ENCODE measurements at places on chromosomes 11 and 22.

DNA sequence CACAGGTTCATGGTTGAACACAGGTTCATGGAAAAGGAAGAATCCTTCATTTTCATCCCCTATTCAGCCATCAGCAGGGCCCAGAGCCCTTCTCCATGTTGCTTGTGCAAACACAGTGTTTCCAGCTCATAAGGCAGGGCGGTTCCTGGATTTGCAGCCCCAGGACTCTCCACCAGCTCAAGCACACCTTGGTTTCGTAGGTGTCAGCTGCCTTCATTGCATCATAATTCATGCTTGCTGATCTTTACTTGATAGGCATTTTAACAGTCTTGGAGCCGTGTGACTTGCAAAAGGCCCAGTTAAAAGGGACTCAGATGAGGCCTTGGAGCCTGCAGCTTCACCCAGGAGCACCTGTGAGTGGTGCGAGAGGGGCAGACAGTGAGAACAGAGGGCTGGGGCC, 318.1 kb upstream of the B3GAT1 start:
- DNase-seq: no peak

DNA sequence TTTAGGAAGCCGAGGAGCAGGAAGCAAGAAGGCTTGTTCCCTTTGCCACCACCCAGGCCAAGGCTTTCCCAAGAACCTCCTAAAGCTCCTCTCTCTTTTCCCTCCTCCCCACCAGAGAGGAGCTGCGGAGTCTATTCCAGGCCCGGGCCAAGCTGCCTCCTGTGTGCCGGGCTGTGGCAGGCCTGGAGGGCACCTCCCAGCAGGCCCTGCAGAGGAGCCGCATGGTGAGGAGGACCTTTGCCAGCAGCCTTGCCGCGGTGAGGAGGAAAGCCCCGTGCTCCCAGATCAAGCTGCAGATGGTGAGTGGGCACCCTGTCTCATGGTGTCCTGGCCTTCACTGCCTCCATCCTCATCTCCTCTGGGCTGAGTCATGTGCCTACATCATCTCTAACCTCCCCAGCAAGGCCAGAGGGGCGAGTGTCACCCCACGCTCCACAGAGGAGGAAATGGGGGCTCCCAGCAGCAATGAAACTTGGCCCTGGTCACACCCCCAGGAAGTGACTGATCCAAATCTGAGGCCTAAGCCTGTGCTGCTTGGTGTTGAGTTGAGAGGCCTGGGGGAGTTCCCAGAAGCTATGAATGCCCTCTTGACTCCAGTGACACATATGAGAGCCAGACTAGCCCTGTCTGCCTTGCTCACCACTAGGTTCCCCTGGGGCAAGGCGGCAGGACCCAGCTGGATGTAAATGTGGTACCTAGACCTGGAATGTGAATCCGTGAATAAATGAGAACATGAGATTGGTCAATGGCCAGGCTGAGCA, 104.2 kb downstream of the MYO18B start:
- DNase-seq: no peak

DNA sequence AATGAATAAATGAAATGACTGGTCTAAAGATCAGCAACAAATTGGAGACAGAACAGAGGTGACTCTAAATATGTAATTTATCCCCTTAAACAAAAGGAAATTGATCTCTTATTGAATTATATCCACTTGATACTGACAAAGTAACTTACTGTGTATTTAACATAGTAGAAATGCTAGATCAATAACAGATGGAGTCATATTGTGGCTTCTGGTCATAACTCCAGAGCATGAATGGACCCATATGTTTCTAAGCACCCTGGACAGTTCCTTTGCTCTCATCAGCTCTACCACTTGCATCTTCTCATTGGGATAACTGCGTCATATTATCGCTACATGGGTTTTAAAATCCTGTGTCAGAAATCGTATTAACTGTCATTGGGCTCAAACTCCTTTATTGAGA, 222.3 kb downstream of the ETS1 start:
- DNase-seq: no peak

GRCh38 chr11:74992852-74993251, 4.1 kb downstream of the NEU3 start:
- no peak for DNase-seq

GRCh38 chr22:44049486-44050231, 25.6 kb downstream of the PARVB start:
- no peak for DNase-seq

GRCh38 chr22:39241794-39242594, 2.8 kb downstream of the PDGFB start:
- DNase-seq: no peak

DNA sequence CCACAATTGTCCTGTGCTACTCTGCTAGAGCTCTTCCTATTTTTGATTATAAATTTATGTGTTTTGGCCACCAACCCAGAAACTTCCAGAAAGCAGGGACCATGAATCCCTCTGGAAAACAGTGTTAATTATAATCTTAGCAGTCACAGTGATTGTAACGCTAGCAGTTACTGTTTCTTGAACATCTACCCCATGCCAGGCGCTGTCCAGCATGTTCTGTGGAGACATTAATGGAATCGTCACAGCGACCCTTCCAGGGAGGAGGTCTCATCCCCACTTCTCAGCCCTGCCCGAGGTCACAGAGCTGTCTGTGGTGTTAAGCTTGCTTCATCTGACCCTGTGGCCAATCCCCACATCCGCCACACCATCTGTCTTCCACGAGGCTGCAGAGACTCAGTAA, 13.9 kb upstream of the PNPLA5 start:
- DNase-seq: no peak

- no peak for DNase-seq
These were observed 32.3 kb upstream of the OR56A1 start for GRCh38 chr11:6062691-6063358.

GRCh38 chr11:116602637-116602942, 170.2 kb downstream of the BUD13 start:
- DNase-seq: no peak

DNA sequence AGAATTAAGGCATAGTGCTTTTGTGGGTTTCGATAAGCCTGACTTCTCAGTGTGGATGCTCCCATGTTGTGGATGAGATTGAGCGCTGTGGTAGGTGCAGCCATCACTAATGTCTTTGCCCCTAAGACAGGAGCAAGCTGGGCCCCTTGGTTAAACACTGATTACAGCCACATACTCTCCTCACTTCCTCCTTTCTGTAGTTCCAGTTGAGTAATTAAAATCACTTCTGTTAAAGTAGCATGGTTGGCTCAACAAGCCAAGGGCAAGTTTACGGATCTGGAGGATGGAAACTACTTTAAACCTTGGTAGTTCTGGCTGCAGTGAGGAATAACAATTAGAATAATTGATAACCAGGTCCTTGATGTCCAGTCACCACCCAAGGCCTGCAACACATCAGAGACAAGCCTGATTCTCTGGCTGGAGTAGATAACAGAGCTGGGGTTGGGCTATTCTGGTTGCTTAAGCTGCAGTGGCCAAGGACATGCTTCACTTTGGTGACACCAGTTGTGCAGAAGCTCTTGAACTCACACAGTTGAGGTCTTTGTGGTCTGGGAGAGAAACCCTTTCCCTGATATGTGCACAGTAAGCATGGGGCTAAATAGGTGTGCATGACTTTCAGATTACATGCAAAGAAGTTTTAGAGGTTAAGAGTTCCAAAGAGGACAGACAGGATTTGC, 81.3 kb downstream of the KIRREL3 start:
- no peak for DNase-seq

GRCh38 chr11:112999520-112999919, 38.3 kb downstream of the NCAM1 start:
- DNase-seq: no peak

GRCh38 chr11:110098645-110099044, 5.5 kb downstream of the ZC3H12C start:
- no peak for DNase-seq

DNA sequence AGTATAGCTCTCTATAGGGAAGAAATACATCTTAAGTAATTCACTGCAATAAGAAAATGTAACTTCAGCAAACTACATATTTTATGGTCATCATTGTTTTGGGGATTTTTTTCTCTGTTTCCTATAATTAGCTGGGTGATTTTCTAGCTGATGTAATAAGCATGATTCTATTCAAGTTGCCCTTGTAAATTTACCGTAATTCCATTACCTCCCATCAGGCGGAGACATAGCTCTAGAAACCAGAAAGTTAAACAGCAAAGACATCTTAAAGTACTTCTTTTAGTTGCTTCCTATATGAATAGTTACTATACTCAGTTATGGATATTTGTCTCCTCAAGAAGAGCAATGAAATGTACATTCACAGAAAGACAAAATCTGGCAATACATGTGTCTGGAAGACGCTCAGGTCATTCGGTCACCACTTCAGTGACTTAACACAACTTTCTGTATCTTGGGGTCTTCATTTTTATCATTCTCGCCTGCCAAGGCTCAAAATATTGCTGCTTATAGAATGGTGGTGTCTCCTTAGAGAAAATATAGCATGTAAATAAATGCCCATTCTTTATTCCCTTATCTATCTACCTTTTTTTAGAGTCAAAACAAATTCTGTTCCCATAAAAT, 239.9 kb upstream of the ZC3H12C start:
- DNase-seq: no peak

- DNase-seq: no peak
These were observed 4.5 kb downstream of the ANO5 start for GRCh38 chr11:22197139-22198005.

- DNase-seq: no peak
These were observed 4.5 kb upstream of the CCDC81 start for GRCh38 chr11:86370171-86370570.

DNA sequence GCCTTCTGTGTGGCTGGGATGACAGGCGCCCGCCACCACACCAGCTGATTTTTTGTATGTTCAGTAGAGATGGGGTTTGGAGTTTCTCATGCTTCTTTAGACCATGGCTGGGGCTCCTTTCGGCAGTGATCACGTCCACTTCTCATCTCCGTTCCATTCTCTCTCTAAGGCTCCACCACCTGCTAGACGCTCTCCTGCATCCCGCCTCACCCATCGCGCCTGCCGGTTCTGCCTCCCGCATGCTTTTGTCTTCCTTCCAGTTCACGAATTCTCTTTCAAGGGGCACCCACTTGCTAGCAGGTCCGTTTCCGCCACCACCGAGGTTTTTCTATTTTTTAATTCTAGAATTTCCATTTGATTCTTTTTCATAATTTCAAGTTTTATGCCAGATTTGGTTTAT, 22.0 kb upstream of the SYT8 start:
- no peak for DNase-seq

DNA sequence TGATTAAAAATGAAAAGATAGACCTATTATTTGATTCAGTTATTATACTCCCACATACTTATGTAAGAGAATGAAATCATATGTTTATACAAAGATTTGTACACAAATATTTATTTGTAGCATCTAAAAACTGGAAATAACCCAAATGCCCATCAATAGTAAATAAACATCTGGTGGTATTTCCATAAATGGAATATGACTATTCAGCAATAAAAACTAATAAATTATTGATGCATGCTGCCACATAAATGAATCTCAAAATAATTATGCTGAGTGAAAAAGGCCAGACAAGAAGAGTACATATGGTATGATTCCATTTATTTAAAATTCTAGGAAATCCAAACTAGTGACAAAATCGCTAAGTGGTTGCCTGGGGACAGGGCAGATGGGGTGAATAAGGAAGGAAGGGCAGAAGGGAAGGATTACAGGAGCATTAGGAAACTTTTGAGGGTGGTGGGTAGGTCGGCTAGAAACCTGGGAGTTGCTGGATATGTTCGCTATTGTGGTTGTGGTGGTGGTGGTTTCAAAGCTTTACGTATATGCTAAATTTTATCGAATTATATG, 41.5 kb downstream of the JAM3 start:
- no peak for DNase-seq

GRCh38 chr22:23054531-23055257, 15.6 kb upstream of the GNAZ start:
- no peak for DNase-seq

DNA sequence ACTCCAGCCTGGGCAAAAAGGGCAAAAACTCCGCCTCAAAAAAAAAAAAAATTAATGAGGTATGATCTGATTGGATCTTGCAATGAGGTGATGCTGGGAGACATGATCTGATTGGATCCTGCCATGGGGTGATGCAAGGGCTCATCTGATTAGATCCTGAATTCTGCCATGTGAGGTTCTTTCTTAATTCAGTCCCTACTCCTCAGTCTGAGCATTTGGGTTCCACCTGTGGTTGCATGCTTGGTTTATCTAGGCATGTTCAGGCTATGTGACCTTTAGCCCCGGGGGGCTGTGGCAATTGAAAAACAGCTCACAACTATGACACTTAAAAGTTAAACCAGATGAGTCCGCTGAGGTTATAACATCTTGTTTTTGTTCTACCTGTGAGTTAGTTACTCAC, 4.8 kb upstream of the TRIM6 start:
- no peak for DNase-seq

DNA sequence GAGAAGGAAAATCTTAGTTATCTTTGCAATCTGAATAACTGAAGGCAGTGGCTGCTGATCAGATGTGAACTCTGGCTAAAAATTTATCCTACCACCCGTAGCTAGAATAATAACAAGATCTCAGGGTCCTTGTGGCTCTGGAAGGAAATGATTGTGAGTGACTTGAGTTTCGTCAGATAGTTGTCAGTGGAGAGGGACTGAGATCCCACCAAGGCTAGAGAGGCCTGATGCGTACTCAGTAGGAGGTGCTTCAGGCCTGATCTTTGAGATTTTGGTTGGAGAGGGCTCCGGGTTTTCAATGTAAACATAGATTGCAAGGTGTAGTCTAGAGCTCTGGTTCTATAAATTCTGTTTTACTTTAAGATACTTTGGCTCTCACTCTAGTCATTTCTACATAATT, 1.4 kb downstream of the MADD start:
- no peak for DNase-seq

DNA sequence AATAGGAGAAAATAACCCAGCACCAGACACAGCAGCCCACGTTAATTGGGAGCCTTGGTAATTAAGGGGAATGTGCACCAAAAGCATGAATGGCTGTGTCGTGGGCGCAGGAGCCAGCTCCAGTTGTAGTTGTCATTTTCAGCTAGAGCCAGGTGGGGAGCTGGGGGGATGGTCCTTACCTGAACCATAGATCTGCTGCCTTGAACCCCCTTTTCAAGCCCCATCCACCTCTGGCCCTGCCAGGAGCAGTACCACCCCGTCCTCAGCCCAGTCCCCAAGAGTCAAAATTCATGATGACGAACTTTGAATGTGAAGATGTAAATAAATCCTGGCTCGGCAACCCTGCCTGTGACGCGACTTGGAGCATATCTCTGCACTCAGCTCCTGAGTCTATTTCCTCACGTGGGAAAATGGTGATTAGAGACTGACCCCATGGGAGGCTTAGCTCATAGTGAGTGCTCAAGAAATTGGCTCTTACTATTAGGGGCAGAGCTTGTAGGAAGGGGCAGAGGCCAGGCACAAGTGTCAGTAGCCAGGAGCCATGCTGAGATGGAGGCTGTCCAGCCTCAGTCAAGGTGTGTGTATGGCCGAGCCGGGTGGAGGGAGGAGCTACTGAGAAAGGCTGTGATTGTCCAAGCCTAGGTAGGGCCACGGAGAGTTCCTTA, 794 bp upstream of the FXYD6 start:
- no peak for DNase-seq

- DNase-seq: no peak
These were observed 145.7 kb upstream of the ALDH3B2 start for GRCh38 chr11:67820081-67820480.

GRCh38 chr11:76638270-76639197, 32.0 kb downstream of the LRRC32 start:
- no peak for DNase-seq

Data from activated CD4-positive, CD25-positive, alpha-beta regulatory T cell treated with anti-CD3 and anti-CD28 coated beads, Interleukin-2, amount 50 U/mL, for 16 hours (primary cell).